Glutamatergic neuron (in vitro differentiated cells): ENCODE measurements at places on chromosomes 1 and 21. TPM values are rescaled to one million over a fixed set of nuclear protein-coding genes. Genes with fewer than 3 reads are reported as not detected.

DNA sequence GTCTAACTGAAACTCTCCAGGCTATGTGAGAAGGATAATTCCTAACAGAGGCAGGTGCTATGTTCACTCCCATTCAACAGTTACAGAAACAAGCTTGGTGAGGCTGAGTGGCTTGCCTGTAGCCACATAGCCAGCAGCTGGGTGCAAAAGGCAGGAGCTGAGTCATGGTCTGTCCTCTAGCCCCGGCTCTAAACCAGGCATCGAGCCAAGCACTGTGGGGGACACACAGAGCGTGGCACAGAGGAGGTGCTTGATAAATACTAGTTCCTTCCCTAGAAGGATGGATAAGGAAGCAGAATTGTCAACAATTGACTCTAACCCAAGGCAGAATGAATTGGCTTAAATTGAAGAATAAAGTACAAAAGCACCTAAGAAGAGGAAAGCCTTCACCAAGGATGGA, 10.4 kb upstream of the KCNA2 start:
- no peak overlapping the region for H3K27ac ChIP-seq
- peaks cover 8% of the 10 kb centered on the region for H3K27me3 ChIP-seq
- H3K4me3 ChIP-seq = no peak overlapping the region
- H3K4me1 ChIP-seq = peaks cover 7% of the 10 kb centered on the region
- H3K36me3 ChIP-seq = no peaks in the 10 kb centered on the region

- H3K4me1 ChIP-seq = peaks cover 14% of the 10 kb centered on the region
- H3K36me3 ChIP-seq = no peaks in the 10 kb centered on the region
- DNase-seq = no peak
- no peak overlapping the region for H3K27ac ChIP-seq
- H3K27me3 ChIP-seq = peaks cover 15% of the 10 kb centered on the region
- no peak overlapping the region for H3K4me3 ChIP-seq
Measured at GRCh38 chr1:54604572-54605370, 18.6 kb downstream of the FAM151A start.

- H3K4me3 ChIP-seq = no peak within 1 kb of the TSS
- peaks cover 4% of the 10 kb centered on the region for H3K4me1 ChIP-seq
- H3K27me3 ChIP-seq = no peaks in the 10 kb centered on the region
- H3K36me3 ChIP-seq = no peaks in the 10 kb centered on the region
Measured at GRCh38 chr1:159009704-159010361, at the start of gene IFI16. Gene IFI16 (plus strand): TSS chr1:159009907. CDS start chr1:159014681, 4,774 bp downstream.

DNA sequence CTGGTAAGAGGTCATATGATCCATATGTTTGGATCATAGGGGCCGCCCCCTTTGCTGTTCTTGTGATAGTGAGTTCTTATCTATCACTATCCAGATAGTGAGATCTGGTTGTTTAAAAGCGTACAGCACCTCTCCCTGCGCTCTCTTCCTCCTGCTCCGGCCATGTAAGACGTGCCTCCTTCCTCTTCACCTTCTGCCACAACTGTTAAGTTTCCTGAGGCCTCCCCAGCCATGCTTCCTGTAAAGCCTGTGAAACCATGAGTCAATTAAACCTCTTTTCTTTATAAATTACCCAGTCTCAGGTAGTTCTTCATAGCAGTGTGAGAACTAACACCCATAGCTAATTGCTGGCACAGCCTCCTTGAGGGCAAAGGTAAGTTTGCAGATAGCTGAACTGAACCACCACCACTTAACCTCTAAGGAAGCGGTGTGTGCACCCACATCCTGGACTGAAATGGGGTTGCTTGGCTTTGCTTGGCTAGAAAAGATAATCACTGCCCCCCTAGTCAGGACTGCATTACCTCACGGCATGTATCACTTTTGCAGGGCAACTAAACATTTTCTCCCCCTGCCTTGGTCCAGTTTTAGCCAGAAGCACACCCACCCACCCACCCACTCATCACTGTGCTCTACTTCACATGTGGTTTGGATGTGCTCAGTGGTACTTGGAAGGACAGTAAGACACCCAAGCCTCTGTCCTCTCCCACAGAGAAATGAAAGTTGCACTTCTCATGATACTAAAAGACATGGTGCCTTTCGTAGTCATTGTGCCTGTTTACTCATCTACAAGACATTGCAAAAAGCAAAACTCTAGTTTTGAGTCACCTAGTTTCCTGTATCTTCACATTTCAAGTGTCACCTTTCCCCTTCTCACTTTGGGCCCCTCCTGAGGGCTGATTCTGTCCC, 23.1 kb upstream of the PTAFR start:
- peaks cover 2% of the 10 kb centered on the region for H3K27me3 ChIP-seq
- peak overlapping the region; percentile 59 for H3K27ac ChIP-seq
- H3K36me3 ChIP-seq = no peaks in the 10 kb centered on the region
- no peak overlapping the region for H3K4me3 ChIP-seq
- no peak for DNase-seq
- no peaks in the 10 kb centered on the region for H3K4me1 ChIP-seq

NBPF9 gene
- 25.0 TPM for total RNA-seq

DIO1 gene
- total RNA-seq = not detected
